ENCODE measurements at places on chromosomes 3 and 15.

DNA sequence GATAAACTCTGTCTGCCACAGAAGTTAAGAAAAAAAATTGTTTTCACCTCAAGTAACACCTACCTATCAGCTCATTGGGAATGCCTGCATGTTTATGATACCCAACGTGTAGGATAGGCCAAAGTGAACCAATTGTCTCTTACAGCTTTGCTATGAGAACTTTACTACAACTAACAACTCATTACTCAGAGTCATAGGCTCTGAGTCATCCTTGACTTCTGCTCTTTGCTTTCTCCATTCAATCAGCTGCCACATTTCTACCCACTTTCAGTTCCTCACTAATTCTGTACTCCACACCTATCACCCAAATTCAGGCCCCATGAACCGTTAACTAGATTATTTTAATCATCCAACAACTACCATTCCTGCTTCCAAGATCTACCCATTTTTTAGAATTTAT lies 843.9 kb downstream of the TUSC7 start:
- DNase-seq: no peak

- no peak for DNase-seq
Observed at GRCh38 chr3:72345237-72345878, 502.9 kb downstream of the SHQ1 start.

DNA sequence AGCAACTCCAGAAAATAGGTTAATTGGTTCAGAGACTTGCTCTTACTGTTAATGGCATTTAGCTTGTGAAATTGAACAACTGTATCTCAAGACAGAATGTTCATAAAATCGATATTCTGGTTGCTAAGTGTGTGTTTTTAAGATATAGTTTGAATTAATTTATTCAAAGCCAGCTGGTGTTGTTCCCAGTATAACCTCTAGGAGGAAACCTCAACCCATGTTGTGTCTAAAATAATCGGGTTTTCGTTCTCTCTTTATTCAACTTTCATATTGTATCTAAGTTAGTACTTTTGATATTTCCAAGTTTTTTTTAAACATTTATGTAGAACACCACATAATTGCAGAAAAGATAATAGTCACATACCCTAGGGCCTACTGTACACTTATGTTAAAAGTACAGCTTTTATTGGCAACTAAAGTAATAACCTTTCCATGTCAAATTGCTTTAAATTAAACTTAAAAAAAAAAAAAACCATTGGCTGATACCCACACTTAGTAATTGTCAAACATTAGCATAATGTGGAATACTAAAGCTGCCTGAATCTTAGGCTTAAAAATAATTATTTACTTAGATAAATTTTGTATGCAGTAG lies 90.9 kb downstream of the SAMMSON start:
- no peak for DNase-seq

DNA sequence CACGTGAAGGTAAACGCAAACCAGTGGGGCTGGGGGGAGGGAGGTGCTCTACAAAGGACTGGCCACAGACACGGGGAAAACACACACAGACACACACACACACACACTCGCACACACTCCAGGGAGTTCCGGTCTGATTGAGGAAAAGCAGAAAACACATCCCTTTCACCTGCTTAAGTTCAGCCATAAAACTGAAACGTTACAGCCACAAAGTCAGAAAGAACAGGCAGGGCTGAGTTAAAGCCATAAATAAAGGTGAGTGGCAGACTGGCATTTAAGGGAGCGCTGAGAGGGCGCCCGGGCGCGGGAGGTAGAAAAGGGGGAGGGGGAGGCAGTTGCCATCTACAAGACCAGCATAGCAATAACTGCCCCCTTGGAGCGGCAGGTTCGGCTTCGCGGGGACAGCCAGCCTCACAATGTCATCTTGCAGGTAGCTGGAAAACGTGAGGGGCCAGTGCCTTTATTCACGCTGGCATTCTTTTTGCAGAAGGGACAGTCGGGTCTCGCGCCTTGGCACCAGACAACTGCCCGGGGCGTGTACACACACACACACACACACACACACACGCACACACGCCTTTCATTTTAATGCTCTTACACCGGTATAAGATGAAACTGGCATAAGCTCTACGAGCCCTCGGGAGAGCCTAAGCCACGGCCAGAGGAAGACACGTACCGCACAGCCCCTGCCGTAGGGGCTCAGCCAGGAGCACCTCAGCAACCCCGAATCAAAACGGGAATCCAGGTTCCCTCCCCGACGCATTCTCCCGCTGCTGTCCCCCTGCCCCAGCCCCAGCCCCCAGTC lies 866 bp downstream of the TNIK start:
- peak; percentile 47 for DNase-seq

DNA sequence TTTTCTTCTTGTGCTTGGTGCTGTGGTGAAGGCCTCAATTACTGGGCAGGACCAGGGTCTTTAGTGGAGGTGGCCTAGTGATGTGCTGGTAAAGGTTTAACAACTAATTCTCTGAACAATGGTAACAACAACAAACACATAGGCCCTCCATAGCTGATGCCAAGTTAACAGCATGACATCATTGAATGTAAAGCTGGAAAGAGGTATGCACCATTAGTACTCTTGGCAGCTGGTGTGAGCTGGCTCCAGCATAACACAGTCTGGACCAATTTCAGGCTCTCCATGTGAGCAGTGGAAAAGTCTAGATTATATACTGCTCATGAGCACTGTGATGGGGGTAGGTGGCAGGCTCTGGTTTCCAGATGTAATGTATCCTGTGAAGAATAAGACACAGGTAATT lies 61.8 kb downstream of the SLC7A14 start:
- no peak for DNase-seq

- DNase-seq: no peak
Observed at GRCh38 chr3:14867936-14868570, 49.3 kb downstream of the FGD5 start.

- no peak for DNase-seq
Observed at GRCh38 chr15:23069496-23070166, 30.3 kb upstream of the TUBGCP5 start.

GRCh38 chr15:75531041-75531450 lies 48.1 kb downstream of the PTPN9 start:
- DNase-seq: no peak

GRCh38 chr3:70507486-70507885 lies 195.0 kb upstream of the MDFIC2 start:
- DNase-seq: no peak

- no peak for DNase-seq
Observed at GRCh38 chr15:41934843-41935242, 37.5 kb downstream of the EHD4 start.

GRCh38 chr3:188415196-188415595 lies 261.2 kb downstream of the LPP start:
- no peak for DNase-seq

- no peak for DNase-seq
Observed at GRCh38 chr15:45606841-45607240, 19.7 kb downstream of the BLOC1S6 start.

GRCh38 chr15:78432664-78433063 lies 5.4 kb upstream of the IREB2 start:
- no peak for DNase-seq

DNA sequence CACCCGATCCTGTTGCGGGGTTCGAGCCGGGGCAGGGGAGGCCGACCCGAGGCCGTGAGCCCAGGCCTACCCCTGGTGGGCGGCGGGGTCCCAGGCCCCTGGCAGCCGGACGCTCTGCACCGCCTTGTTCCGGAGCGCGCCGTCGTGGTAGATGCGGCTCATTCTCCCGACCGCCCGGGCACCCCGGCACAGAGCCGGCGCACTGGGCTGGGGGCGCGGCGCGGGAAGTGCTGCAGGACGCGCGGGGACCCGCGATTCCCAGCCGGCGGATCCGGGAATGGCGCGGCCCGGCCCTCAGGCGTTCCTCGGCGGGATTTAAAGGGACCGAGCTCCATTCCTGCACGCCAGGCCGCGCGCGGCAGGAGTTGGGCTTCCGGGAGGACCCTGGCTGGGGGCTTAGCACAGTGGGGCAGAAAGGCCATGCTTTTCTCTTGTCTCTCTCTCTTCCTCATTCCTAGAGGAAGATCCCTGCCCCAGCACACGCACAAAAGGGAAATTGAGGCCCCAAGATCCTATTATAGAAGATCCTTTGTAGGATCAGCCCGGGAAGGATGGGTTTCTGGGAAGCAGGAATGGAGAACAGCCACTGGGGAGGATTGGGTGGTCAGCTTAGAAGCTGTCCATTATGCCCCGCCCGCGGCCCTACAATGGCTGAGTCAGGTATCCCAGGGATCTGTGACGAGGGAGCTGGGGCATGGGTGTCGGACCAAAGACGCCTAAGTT lies at the start of gene ARPIN:
TSS of gene ARPIN (minus strand) at position 279 of the 723 bp plus-strand sequence. CDS start at position 162, 117 bp downstream.
- peak; percentile 33 for DNase-seq

GRCh38 chr3:111571907-111572460 lies 23.2 kb downstream of the ZBED2 start:
- no peak for DNase-seq

DNA sequence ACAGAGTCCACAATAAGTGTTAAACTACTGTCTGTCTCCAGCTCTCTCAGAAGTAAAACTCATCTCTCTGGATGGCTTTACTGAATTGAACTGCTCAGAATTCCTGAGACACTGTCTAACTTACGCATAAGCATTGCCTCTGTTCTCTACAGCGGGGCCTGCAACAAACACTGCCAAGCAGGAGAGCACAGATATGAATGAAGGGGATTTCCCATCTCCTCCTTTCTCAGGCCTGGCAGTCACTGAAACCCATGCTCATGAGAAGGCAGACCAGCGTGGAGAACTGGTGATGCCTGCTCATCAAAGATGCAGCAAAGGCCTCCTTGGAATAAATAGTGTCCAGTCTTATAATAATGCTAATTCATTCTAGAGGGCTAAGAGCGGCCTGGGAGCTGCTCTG lies 10.3 kb downstream of the RASGRP1 start:
- DNase-seq: no peak

DNA sequence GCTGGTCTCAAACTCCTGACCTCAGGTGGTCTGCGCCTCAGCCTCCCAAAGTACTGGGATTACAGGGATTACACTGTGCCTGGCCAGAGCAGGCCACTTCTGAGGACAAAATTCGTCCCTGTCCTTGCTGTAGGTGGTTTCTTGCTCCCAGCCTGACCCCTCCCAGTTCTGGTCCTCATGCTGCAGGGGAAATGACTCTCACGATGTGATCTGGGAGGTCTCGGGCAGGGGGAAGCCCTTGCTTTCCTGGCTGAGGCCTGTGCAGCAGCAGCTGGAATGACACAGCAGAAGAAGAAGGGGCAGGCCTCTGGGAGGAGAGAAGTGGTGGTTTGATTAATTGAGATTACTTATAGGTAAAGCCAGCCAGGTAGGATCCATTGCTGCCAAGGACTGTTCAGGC lies 39.3 kb downstream of the MEGF11 start:
- DNase-seq: no peak

GRCh38 chr15:67134067-67134838 lies 68.9 kb downstream of the SMAD3 start:
- peak; percentile 80 for DNase-seq

DNA sequence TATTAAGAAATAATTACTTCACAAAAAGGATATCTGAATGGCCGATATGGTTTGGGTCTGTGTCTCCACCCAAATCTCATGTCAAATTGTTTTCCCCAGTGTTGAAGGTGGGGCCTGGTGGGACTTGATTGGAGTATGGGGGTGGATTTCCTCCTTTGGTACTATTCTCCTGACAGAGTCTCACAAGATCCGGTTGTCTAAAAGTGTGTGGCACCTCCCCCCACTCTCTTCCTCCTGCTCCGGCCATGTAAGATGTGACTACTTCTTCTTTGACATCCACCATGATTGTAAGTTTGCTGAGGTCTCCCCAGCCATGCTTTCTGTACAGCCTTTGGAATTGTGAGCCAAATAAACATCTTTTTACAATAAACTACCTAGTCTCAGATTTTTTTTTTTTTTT lies 34.5 kb downstream of the ZBTB11 start:
- DNase-seq: no peak

DNA sequence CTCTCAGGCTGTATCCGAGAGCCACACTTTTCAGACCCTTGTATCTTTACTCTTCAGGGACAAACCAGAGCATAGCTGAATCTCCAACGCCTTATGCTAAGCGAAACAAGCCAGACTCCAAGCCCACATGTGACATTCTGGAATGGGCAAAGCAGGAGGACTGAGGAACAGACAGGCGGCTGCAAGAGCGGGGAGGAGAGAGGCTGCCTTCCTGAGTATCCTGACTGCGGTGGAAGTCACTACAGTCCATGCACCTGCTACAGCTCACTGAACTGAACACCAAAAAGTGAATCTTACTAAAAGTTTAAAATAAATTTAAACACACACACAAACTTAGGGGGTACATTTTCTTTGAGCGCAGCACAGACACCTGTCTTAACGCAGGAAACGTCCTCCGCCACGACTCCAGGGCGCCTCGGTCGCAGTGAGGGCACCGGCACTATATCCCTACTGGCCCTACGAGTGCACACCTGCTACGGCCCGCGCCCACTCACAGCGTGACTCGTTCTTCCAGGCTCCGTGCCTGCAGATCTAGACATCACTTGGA lies 1.4 kb downstream of the CYFIP1 start:
- DNase-seq: no peak

DNA sequence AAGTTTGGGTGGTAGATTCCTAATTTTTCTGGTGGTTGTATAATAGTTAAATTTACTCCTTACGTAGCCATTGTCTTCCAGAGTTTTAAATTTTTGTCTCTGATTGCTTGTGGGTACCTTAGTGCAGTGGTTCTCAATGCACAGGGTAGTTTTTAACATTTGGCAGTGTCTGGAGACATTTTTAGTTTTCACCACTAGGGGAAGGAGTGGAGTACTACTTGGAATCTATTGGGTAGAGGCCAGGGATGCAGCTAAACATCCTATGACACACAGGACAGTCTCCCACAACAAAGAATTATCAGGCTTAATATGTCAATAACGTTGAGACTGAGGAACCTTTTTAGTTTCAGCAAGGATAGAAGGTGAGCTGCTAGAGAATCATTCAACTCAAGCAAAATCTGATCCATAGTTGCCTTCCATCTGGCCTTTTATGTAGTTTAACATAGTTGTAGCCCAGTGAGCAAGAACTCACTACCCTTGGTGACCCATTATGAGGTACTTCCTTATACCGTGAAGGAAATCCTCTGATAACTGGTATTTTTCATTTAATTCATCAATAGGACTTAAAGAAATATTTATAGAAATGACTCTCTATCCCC lies 8.6 kb upstream of the STX19 start:
- DNase-seq: no peak

DNA sequence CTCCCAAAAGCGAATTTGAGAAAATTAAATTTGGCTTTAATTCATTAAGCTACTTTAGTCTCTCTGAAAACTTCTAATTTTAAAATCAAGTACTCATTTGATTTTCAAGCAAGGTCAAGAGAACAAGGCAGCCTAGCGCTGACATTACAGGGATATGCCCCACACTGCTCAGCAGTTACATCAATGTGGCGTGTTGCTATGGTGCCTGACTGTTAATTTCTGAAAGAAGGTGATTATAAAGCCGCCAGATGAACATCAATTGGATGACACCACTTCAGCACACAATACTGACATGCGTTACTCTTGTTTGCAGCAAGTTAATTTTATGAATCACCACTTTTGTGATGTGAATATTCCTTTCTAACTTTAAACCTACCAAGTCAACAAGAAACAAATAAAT lies 284.4 kb downstream of the FOXP1 start:
- DNase-seq: no peak
